ENCODE measurements at places on chromosomes 3 and 15.

DNA sequence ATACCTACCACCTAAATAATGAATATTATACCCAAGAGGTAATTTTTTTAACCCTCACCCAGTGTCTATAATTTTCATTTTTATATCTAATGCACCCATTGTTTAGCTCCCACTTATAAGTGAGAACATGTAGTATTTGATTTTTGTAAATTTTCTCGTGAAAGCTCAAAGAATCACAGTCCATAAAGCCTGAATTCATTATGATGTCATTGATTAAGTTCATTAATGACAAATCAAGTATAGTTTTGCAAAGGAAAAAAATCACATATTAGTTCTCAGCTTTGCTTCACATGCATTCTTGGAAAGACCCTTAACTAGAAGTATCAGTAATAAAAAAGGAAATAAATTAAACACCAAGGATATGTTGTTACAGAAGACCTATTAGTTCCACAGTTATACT is 425.3 kb upstream of the UBE2E2 start:
- DNase-seq: no peak

- DNase-seq: no peak
Measured at GRCh38 chr3:172701751-172702150, 9.1 kb downstream of the NCEH1 start.

DNA sequence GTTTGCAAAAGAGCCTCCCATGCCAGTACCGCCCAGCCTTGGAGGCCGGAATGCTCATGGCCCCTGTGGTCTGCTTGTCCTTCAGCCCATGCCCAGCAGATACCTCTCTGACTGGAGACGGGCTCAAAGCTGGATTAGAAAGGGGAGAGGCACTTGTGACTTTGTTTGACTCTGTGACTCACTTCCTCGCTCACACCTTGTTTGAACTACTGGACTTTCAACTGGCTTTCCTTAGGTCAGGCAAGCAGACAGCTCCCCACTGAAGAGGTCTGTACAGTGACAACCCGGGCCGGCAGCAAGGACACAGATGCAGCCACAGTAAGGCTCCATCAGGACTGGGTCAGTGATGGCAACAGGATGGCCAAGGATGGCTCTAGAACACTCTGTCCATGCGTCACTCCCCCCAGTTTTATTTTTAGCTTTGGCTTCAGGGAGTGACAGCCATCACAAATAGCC is 98.6 kb upstream of the ABHD17C start:
- no peak for DNase-seq

DNA sequence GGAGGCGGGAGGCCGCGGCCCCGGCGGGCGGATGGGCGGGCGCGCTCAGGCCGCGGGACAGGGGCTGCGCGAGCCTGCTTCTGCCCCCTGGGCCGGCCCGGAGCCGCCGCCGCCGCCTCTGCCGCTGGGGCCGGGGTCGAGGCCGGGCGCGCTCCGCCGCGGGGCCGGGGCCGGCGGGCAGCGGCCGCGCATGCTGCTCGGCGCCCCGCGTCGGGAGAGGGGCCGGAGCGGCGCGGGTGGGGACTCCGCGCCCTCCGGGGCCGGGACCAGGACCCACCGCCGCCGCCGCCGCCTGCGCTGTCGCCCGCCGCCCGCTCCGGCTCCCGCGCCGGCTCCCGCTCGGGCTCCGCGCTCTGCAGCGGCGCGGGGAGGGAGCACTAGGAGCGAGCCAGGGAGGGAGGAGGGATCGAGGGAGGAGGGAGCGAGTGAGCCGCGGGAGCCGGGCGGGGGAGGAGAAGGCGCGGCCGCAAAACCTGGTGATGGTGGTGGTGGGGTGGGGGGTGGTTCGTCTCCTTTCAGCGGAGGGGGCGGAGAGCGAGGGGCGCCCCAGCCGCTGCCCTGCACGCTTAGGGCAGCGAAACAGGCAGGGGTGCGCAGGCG is at the start of gene LINGO1:
TSS of gene LINGO1 (minus strand) at position 379 of the 600 bp plus-strand sequence. CDS start 597 bp downstream, outside the sequence.
- DNase-seq: peak; percentile 35
